ENCODE measurements at places on chromosomes 7 and 10. TPM values are rescaled to one million over a fixed set of nuclear protein-coding genes. Genes with fewer than 3 reads are reported as not detected.

Gene CAV2
- total RNA-seq = 199 TPM

Gene GPR26
- not detected for total RNA-seq

Gene STAG3
- not detected for total RNA-seq

Gene CXCL12
- 0.14 TPM for total RNA-seq

Gene C10orf95
- total RNA-seq = not detected

Gene VPS37D
- 4.5 TPM for total RNA-seq

Gene LIPK
- not detected for total RNA-seq

Gene TMEM196
- total RNA-seq = not detected

Gene HOXA6
- 0.96 TPM for total RNA-seq

Gene TMEM225B
- total RNA-seq = not detected

Gene ICA1
- 2.1 TPM for total RNA-seq

Gene TFR2
- 0.27 TPM for total RNA-seq

Gene CDNF
- total RNA-seq = not detected

Gene PDE6C
- total RNA-seq = not detected

Gene CYP2C19
- total RNA-seq = 0.41 TPM

Gene KIF11
- total RNA-seq = 7.4 TPM

Gene SLC16A9
- 4.9 TPM for total RNA-seq
